NCI-H1436 (cell line): ENCODE measurements at places on chromosomes 7 and 10.
A peak's percentile ranks its signal among the peaks of the same experiment; 100 is the strongest.

GRCh38 chr10:30455816-30456215 lies 21.8 kb downstream of the MAP3K8 start:
- DNase-seq: no peak

DNA sequence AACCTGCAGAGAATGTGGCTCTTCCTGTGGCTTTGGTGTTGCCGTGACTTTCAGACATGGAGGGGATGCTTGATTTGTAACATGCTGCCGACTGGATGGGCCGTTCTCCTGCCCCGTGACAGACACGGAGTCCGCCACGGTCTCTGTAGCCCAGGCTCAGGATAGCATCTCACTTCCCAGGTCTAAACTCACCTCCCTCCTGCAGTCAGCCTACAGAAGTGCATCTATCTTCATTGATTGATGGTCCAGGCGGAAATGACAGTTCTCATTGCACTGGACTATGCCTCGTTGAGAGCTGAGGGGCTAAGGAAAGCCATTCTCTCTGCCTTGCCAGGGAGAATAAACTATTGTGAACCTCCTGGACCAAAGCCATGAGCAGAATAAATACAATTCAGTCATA lies 77.5 kb downstream of the CHN2 start:
- no peak for DNase-seq

- no peak for DNase-seq
Measured at GRCh38 chr7:30705008-30705407, 22.8 kb upstream of the CRHR2 start.

DNA sequence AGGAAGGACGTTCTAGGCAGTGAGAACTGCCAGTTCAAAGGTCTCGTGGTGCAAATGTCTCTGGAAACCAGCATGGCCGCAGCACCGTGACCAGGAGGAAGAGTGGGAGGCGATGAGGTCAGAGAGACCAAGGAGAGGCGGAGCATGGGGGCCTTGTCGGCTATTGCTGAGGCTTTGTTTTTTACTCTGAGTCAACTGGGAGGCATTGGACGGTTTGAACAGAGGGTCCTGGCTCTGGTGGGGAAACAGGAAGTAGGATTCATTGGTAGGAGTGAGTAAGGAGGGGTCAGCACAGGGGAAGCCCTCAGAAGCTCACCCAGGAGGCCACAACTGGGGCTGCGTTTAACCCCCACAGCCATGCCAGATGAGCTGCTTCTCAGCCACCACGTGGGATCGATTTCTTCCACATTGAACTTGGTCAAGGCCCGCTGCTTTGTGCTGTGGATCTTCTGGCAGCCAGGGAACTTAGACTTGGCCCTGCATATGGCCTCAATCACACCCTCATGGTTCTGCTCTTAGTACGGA lies 22.2 kb upstream of the SH2B2 start:
- no peak for DNase-seq

DNA sequence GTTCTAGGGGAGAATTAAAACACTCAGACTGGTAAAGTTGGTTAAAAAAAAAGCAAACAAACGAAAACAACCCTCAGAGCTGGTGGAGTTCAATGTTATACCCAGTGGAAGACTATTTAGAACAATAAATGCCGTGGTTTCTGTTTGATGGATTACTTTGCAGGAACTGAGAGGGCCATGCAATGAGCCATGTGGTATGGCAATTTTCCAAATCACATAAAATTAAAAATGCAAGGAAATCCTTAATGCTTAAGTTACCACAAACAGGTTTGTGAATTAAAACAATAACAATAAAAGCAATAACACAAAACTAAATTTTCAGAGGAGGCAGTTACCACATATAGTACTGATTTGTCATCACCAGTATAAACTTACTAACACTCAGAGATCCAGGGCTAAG lies 96.9 kb downstream of the RTKN2 start:
- DNase-seq: no peak

DNA sequence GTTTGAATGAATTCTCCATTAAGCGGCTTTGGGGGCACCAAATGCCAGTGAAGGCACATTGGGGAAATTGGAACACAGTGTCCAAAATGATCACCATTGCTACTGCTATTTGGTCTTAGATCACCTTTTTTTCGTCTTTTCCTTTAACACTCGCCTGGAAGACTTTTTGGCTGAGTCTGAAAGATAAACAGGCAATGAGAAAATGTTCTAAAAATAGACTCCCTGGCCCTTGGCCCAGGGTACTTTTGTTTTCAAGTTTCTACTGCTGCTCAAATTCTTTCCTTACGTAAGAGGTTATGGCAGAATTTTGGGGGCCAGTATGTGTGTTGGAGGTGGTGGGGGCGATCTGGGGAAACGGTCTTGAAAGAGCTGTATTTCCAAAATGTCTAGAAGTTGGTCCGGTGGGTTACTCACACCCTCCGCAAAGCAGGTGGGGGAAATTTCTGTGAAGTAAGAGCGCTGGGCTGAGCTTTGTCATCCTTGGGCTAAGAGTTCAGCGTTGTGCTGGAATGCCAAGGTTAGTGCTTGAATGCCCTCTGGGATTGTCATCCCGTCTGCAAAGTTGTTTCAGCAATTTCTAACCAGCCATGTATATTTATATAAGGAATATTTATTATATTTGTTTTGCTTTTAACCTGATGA lies 1.3 kb upstream of the ITPRIP start:
- no peak for DNase-seq

GRCh38 chr10:101451261-101451660 lies 97.3 kb downstream of the BTRC start:
- DNase-seq: no peak

DNA sequence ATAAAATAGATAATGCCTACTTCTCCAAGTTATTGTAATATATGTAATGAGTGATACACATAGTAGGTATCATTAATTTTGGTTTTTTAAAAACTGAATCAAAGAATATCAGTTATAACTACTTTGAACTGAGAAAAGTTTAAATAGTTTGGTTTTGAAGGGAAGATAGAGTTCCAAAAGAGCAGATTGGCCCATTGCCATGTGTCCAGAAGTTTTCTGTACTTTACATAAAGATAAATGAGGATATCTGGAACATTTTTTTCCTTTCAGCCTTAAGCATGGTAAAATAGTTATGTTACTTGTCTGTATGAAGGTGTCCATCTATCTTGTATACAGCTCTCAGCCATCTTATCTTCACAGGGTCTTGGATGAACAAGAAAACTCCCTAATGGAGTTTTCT lies 97.9 kb upstream of the MXI1 start:
- no peak for DNase-seq

GRCh38 chr7:73470208-73470607 lies 36.6 kb downstream of the FZD9 start:
- DNase-seq: no peak

GRCh38 chr10:50498465-50498864 lies 125.3 kb downstream of the SGMS1 start:
- DNase-seq: no peak

- peak; percentile 15 for DNase-seq
Measured at GRCh38 chr7:26653430-26654399, 210.7 kb downstream of the SKAP2 start.

GRCh38 chr7:37201003-37201875 lies 247.4 kb downstream of the ELMO1 start:
- peak; percentile 13 for DNase-seq

- no peak for DNase-seq
Measured at GRCh38 chr7:23373151-23374004, 74.2 kb downstream of the MALSU1 start.

DNA sequence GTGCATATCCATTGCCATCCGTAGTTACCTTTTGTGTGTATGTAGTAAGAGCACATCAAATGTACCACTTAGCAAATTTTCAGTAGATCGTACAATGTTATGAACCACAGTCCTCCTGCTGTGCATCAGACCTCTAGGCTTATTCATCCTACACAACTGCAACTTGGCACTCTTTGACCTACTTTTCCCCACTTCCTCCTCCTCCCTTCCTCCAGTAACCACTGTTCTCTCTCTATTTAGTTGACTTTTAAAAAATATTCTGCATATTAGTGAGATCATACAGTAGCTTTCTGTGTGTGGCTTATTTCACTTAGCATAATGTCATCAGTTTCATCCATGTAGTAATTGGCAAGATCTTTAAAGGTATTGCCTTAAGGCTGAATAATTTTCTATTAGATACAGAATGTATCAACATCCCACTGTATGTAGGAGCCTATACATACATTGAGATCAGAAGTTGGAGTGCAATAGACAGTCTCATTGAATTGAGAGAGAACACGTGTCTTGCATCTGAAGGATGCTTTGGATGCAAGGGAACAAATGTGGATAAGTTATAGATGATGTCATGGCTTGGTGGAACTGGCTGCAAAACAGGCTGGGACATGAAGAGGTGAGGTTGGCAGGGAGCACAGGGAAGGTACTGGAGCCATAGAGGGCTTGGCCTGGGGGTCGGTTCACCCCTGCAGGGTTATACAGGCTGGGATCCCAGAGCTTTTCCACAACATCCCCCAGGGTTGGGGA lies 83.0 kb upstream of the FAM180A start:
- DNase-seq: no peak

DNA sequence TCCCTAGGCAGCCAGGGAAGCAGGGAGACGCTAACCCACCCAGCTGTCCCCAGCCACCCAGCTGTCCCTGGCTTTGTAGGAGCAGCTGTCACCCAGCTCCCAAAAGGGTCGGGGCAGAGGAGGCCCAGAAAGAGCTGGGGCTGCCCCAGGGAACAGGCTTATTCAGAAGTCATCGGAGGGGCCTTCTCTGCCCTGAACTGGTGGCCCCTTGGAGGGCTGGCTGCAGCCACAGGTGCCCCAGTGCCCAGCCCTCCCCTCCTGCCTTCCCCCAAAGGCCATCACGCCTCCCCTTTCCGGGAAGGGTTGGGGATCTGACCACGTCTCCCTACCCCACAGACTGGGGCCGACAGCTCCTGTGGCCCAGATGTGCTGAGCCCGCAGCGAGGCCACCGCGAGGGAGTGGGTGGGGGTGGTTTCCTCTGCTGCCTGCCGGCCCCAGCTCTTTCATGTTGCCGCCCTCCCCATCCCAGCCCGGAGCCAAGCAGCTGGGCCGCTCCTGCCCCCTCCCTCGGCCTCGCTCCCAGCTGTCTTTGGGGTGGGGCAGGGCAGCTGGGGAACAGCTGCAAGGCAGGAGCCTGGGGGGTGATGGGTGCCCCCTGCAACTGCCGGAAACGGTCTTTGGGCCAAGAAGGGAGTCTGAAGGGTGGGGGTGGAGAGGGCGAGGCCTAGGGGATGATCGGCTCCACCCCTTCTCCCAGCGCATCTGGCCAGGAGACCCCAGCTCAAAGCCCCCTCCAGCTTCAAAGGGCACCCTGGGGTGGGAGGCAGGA lies 16.8 kb downstream of the TRIM8 start:
- DNase-seq: no peak

DNA sequence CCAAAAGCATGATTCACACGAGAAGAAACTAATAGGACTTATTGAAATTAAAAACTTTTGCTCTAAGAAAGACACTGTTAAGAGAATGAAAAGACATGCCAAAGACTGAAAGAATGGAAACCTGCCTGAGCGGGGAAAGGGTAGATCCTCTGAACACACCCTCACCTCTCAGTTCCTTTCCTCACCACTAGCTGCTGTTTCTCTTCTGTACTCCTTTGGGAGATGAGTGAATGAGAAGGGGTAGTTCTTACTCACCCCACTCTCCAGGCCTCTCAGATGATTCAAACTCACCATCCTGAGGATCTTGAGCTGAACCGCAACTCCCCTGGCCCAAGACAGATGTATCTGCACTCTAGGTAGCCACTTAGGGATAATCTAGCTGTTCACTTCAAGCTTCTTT lies 41.9 kb downstream of the IQUB start:
- DNase-seq: no peak
